HS-5 (cell line): ENCODE measurements at places on chromosomes 4 and X.

- no peak for DNase-seq
These were observed 35.8 kb upstream of the MID1 start for GRCh38 chrX:10656214-10656613.

- DNase-seq: no peak
These were observed 181.0 kb upstream of the KCNIP4 start for GRCh38 chr4:22129454-22130029.

GRCh38 chr4:7275067-7275466, 82.7 kb downstream of the SORCS2 start:
- no peak for DNase-seq

GRCh38 chr4:5469151-5469775, 239.1 kb downstream of the EVC2 start:
- no peak for DNase-seq

DNA sequence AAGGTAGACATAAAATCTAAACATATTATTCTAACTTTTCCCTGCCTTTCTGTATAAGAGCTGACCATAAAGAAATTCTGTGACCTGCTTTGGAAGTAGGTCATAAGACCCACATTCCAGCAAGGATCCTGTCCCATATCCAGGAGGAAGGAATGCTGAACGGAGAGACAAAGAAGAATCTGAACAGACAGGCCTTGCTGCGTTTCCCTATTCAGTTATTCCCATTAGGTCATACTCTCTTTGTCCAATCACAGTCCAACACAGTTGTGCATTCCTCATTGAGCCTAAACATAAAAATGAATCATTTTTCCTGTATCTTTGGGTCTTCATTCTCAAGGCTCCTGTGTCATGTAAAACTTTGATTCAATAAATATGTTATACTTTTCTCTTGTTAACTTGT, 287.6 kb upstream of the TAPT1 start:
- DNase-seq: no peak

DNA sequence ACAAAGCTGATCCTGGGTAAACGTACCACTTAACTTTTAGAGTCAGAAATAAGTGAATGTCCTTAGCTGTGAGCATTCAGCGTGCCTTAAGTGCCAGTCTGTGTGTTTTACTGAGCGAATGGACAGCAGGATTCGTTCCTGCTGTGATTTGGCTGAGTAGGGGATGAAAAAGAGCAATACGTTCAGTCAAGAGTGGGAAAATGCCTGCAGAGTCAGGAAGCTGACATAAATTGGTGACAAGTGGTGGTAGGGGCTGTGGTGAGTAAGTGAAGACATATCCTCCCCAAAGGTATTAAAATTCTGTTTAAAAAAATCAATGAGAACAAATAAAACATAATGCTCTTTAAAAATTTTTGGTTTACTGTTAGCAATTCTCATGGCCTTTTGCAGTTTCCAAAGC, 56.6 kb upstream of the TNIP3 start:
- DNase-seq: no peak

DNA sequence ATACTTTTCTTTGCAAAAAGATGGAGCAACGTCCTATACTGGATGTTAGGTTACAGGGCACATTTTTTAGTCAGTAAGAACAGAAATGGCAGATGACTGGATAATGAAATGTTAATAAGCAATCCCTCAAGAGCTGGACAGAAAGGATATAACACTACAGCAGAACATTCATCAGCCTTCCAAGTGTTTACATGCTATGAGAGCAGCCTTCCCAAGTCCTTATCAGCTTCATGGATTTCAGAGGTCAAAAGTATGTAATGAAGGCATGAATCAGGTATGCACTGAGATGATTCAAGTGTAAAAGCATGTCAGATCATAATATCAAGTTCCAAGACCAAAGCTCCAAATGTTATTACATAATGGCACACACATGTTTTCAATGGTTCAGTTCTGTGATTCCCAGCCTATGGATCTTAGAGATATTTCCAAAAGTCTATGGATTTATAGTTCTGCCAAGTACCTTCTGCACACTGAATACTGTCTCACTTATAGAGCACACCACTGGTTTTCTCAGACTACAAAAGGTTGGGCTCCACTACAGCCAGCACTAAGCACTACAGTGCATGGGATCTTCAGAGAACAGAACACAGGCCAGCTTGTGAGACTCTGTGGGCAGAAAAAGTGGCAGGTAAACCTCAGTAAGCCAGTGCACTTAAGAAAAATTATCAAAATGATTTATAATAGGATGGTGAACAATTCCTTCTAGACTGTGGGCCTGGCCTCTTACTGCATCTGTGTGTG, 49.2 kb downstream of the GPC4 start:
- DNase-seq: peak; percentile 35

DNA sequence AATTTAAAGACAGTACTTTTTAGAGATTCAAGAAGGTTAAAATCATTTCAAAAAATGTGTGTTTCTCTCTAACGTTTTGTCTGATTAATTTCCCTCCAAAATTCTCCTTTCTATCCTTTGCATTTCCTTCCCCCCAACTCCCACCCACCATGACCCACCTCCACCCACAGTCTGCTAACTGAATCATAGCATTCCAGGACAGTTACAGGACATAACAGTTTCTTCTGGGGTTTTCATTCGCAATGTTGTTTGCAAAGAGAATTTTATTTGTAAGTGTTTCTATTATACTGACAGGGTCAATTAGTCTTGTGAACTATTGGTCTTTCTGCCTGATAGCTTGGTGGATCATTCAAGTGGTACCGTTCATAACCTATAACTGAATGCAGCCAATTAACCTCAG, 53.7 kb downstream of the ANAPC10 start:
- no peak for DNase-seq

GRCh38 chr4:1910643-1911042, 39.5 kb downstream of the NSD2 start:
- DNase-seq: peak; percentile 13

GRCh38 chr4:8892556-8893226, 21.1 kb upstream of the HMX1 start:
- DNase-seq: no peak

DNA sequence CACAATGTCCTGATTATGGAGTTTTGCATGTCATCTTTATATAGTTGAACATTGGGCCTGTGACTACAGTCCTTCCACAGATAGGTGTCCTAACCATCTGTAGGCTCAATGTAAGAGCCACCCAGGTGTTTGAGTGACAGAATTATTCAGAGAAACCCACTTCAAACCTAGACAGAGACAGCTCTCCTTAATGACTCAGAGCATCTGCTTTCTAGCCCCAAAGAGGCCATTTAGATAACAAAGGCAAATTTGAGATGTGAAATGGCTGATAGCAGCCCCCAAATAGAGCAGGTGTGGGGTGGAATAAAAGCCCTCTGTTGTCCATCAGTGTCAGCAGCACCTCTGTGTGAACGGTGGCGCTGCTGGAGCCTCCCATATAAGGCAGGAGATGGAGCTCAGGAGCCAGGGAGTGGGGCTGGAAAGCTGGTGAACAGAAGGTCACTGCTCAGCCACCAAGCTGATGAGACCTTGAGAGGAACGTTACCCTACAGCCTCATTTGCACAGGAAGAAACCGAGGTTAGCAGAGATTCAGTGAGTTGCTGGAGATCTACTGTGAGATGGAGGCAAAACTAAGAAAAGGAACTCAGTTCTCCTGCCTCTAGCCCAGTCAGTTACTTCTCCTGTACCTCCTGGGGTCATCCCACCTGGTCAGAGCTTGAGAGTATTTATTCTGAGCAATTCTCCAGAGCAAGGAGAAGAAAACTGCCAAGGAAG, 153.3 kb upstream of the LNX1 start:
- no peak for DNase-seq

- no peak for DNase-seq
These were observed 65.9 kb downstream of the ANTXR2 start for GRCh38 chr4:80006935-80007744.

DNA sequence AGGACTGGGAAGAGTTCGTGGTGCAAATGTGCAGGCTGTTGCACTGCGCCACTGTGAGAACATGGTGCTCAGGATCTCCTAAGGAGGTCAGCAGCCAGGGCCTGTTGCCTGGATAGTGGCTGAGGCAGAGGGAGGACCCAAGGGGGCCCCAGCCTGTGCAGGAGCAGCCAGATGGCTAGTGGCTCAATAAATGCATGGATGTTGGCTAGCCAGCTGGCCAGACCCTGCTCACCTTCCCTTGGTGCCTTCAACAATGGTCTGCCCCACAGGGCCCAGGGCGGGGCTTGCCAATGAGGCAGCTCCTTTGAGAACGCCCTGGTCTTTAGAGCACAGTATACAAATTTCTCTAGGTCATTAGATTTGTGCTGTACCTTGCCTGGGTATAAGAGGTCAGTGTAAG, 67.4 kb downstream of the TNIP2 start:
- no peak for DNase-seq

- no peak for DNase-seq
These were observed 312.4 kb downstream of the DHRSX start for GRCh38 chrX:2188330-2188792.

DNA sequence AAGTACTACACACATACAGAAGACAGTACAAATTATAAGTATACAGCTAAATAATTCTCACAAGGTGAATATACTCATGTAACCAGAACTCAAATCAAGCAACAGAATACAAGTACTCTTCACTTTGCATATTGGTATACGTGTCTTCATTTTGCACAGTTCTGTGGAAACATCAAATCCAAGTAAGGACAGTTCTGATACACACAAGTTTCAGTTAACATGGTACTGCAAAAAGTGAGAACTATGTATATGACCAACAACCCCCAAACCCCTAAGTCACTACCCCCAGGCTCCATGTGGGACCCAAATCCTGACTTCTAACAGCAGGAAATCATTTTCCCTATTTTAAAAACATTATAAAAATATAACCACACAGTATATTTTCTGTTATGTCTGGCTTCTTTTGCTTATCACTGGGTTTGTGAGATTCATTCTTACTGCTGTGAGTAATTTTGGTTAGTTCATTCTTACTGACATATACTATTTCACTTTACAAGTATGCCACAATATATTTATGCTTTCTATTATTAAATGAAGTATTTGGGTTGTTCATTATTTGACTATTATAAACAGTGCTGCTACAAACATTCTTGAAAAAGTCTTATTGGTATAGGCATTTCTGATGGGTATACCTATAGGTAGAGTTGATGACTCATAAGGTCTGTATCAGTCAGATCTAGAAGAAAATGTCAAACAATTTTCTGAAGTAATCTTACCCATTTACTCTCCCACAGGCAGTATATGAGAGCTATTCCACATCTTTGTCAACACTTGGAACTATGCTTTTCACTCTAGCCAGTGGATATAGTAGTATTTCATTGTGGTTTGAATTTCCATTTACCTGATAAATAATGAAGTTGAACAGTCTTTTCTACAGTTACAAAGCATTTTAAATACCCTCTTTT, 47.0 kb downstream of the SCLT1 start:
- DNase-seq: no peak

DNA sequence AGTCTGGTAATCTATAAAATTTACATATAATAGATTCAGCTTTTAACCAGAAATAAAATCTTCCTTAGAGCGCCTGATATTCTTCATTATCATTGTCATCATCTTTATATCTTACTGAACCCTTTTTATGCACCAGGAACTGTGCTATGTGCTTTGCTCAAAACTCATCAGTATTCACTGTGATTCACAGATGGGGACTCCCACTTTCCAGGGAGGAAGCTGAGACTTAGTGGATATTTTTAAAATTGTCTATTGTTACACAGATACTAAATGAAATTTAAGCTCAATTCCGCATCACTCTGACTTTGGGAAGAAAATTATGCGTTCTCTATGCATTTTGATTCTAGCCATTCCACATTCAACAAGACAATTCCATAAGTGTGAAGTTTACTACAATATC, 34.8 kb upstream of the SULT1E1 start:
- DNase-seq: no peak

- no peak for DNase-seq
These were observed 2.5 kb upstream of the HTRA3 start for GRCh38 chr4:8267077-8267476.

- DNase-seq: no peak
These were observed 212.8 kb downstream of the GPAT3 start for GRCh38 chr4:83748711-83749110.

DNA sequence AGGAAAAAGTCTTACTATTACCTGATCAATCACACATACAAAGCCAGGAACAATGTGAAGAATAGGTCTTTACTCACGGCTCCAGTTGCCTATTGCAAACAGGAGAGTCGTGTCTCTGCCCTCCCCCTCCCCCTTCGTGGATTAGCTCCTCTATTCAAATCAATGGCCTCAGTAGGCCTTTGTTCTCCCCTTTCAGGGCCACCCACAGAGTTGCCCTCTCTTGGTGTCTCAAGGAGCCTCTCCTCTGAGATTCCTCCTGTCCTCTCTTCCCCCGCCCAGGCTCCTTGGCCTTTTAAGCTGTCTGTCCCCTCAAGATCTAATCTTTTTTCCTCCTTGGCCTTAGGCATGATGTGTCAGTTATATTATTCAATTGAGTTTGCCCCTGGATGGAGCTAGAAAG, 107.2 kb upstream of the NALF2 start:
- no peak for DNase-seq

- DNase-seq: no peak
These were observed 22.8 kb downstream of the NDST4 start for GRCh38 chr4:115090483-115091075.

GRCh38 chr4:108902769-108903168, 139.9 kb upstream of the ETNPPL start:
- DNase-seq: no peak

- no peak for DNase-seq
These were observed 72.7 kb upstream of the EDNRA start for GRCh38 chr4:147408189-147408588.

DNA sequence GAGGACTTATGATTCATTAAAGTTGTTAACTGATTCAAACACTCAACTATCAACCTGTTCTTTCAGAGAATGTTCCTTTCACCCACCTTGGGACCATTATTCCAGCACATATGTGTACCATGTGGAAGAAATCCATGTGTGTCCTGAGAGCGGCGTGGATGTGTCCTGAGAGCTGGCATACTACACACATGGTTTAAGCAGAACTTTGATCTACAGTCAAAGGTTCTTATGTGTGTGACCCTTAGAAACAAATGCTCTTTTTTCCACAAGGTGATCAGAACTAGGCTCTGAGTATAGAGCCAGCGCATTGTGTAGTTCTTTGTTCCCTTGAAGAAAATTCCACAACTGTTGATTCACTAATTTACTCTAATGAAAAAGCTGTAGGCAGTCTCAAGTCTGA, 332.0 kb downstream of the NR3C2 start:
- DNase-seq: no peak

DNA sequence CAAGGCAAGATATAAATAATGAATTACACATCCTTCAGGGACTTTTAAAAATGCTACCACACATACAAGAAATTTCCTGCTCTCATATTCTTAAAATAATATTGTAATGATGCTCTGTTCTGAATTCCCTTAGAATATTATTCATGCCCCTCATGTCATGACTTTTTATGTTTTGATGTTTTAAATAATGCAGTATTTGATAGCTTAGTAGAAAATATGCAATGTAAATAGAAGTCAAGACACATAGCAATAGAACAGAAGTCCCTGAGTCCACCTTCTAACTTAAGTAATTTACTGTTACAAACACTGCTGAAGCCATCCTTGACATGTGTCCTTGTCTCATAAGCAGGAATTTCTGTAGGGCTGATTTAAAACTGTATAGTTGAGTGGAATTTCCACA, 1071.2 kb upstream of the LCORL start:
- no peak for DNase-seq
